ENCODE measurements at places on chromosomes 12 and 14.

DNA sequence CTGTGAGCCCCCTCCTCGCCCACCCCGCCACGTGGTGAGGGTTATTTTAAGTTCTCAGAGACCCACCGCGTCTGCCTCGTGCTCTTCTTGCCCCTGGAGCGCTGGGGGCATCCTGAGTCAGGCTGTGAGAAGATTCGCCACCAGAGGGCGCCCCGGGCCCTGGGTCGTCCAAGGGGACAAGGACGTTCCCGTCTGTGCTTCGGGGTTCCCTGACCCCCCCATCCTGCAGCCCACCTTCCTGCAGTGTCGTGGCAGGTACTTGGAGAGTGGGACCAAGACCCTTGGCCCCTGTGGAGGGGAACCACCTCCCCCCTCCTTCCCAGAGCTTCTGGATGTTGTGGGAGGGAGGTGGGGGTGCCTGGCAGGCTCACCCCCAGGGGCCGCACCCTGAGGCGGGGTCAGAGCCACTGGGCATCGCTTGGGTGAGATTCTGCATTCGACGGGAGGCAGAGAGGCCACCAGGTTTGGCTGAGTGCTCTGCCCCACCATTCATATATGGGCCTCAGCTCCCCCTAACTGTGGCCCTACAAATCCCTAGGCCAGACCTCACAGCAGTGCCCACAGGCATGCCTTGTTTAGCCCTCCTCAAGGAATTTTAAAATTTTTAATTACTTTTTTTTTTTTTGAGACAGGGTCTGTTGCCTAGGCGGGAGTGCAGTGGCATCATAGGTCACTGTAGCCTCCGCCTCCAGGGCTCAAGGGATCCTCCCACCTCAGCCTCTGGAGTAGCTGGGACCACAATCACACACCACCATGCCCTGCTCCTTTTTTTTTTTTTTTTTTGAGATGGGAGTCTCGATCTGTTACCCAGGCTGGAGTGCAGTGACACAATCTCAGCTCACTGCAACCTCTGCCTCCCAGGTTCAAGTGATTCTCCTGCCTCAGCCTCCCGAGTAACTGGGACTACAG lies 17.0 kb downstream of the RHOF start:
- no peak for DNase-seq

GRCh38 chr12:27680619-27681018 lies 15.6 kb upstream of the REP15 start:
- no peak for DNase-seq

DNA sequence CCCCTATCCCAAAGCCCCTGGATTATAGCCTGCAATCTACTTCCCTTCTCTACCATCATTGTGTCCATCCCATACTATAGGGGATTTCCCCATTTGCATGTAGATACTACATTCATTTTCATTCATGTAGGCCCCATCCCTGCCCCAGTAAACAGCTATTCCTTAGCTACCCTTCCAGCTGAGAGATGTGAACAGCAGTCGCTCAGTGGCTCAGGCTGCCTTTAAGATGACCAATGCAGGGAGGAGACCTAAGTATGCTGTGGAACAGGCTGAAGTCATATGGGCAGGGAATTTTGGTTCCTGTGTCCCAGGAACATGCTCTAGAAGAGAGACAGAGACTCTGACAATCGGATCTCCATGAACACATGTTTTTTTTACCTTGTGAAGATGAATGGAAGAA lies 481.2 kb upstream of the SYT1 start:
- DNase-seq, result no peak

DNA sequence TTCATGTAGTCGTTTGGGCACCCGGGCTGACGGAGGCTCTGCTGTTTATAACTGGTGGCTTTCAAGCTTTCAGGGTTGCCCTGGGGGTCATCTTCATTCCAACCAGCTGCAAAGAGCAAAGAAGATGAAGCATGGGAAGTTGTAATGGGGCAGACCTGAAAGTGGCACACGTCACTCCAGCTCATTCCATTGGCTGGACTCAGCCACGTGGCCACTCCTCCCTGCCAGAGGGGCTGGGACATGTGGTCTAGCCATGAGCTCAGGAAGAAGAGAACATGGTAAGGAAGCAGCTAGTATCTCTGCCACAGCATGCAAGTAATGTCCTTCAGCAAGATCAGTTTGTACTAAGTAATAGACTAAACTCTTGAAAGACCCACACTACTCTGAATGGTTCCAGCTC lies 51.7 kb upstream of the FERMT2 start:
- no peak for DNase-seq

DNA sequence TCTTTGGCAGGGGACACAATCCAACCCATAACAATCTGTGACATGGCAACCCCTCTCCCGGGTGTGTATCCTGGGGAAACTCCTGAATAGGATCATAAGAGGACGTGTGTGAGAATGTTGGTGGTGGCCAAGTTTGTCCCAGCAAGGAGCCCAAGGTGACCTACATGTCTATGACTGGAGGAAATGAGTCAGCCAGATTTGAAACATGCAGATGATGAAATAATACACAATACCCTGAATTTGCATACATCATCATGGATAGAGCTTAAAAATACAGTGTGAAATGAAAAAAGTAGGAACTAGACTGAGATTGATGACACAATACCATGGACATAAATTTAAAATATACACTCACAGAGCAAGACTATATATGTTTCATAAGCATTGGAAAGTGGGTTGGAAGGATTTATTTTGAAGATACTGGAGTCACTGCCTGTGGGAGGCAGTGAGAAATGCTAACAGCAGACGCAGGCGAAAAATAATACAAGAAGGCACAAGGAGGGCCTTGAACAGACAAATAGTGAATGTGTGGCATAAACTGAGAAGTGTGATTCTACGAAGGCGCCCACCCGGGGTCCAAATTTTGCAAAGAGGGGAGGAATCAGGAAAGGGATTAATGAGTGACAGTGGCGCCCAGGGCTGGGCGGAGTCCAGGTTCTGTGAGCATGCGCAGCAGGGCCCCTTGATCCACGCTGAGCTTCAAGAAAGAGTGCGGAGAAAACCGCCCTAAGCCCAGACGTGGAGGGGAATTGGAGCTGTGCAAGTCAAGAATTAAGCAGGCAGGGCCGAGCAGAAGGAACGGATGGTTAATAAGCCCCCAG lies 7.0 kb upstream of the MAP1LC3B2 start:
- DNase-seq, result no peak

DNA sequence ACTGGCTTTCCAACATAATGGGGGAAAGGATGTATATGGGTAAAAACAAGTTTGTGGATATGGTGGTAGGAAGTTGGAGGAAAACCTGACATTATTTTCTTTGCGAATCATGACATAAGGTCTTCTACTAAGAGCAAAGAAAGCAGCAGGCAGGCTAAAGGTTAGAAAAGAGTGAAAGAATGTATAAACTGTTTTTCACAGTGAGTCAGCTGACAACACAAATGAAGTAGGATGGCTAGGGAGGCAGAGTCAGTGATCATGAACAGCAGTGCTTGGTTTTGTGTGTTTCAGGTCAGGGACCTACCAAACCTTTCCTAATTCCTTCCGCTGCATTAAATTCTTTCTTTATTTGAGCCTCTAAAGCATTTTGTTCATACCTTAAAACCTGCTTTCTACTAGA lies 46.3 kb upstream of the CATSPERB start:
- no peak for DNase-seq

DNA sequence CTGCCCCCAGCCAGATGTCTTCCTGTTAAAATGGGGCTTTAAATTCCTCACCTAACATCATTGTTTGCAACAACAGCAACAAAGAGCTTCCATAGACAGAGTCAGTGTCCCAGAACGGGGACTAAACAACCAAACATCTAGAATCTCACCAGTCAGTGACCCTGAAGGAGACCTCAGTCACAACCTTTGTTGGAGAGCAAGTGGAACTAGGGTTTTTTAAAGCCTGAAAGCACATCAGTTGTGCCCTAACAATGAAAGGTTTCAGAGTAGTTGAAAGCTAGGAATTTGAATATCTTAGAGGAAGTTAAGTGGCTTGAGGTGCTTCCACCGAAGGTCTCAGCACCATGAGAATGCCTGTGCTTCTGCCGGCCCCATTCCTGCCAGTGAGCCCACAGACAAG lies 5.0 kb upstream of the ALDH2 start:
- DNase-seq, result no peak

- DNase-seq, result no peak
These were observed 15.0 kb downstream of the CSRP2 start for GRCh38 chr12:76863837-76864236.

GRCh38 chr12:123960029-123960735 lies 12.4 kb downstream of the CCDC92 start:
- no peak for DNase-seq

DNA sequence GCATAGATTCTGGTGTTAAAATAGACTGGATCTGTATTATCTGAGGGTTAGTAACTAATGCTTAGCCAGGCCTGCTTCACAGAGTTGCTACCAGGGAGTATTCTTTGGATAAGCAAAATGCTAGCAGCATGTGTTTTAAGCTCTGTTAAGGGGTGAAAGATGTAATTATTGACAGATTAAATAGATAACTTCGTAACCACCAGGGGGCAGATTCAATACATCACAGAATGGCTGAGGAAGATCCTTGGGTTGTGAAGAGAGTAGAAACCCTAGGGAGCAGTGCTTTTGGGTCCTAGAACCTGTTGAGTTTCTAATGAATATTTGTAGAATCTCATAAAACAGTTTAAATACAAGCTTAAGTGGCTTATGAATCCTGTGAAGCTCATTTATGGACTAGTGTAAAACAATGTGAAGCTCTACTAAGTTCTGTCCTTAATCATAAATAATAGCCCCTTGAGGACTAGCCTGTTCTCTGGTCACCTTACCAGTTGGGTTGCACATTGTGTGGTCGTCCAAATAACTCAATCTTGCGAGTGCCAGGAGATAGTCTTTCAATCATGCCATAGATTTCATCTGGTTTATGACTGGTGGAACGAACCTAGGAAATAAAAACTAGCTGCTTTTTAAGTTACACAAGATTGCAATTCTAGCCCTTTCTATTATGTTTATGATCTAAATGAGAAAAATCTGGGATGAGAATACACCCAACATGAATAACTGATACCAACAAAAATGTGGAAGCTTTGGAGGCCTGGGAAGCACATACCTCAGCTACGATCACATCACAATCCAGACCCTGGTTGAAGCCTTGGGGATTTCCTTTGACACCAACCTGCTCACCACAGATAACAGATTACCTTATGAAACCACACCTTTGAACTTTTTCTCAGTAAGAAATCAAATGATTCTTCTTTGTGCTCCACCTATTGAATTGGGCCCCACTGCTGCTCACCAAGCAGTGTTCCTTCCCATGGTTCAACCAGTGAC lies 12.3 kb downstream of the METTL3 start:
- no peak for DNase-seq

GRCh38 chr12:89768586-89769482 lies 60.2 kb upstream of the ATP2B1 start:
- DNase-seq, result no peak

DNA sequence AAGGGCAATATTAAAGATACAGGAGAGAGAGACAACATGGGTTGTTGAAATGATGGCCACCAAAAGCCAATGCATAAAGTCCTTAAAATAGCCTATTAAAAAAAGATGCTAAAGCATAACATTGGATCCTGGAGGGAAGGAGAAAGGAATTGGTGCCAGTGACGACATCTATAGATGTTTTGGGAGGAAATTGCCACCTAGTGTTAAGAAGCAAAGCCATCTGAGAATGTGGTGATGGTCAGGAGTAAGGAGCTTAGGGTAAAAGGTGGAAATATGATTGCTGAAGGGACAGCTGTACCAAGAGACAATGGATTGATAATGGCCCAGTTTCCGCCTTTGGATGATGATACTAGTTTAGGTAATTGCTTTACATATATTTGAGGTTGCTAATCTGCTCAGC lies 85.1 kb downstream of the TMEM30B start:
- no peak for DNase-seq

- DNase-seq, result no peak
These were observed 96.5 kb downstream of the LGMN start for GRCh38 chr14:92651758-92652406.

- no peak for DNase-seq
These were observed at the start of gene MYF5 for GRCh38 chr12:80716696-80717469. Gene MYF5 (plus strand): TSS chr12:80716912. CDS start chr12:80717064, 152 bp downstream.

- no peak for DNase-seq
These were observed 103.8 kb downstream of the RFLNA start for GRCh38 chr12:124398578-124399227.

DNA sequence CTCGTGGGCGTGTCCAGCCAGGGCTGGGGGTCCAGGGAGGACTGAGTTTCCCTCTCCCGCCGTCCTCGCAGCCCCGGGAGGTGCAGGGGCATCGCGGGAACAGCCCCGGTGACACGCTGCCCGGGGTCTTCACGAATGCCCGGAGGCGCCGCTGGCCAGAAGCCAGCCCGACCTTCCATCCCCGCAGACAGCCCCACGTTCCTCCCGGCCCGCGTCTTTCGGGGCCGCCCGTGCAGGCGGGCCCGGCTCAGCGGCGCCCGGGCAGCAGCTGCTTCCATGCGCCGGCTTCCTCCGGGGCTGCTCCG lies 827 bp upstream of the TEDC1 start:
- DNase-seq, result no peak

- DNase-seq, result no peak
These were observed 4.6 kb upstream of the SLC8B1 start for GRCh38 chr12:113339540-113339939.

DNA sequence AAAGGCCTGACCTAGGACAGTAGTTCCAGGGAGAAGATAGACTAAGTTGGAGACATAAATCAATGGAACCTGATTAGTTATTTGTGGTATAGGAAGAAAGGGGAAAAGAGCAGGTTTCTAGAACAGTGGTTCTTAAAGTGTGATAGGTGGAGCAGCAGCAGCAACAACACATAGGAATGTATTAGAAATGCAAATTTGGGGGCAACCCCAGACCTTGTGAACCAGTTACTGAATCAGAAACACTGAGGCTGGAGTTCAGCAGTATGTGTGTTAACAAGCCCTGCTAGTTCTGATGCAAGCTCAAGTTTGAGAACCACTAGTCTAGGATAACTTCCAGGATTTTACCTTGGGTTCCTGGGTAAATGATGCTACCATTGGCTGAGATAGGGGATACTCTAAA lies 308.7 kb downstream of the EMP1 start:
- no peak for DNase-seq

GRCh38 chr12:47709671-47710070 lies 3.8 kb upstream of the RPAP3 start:
- no peak for DNase-seq

DNA sequence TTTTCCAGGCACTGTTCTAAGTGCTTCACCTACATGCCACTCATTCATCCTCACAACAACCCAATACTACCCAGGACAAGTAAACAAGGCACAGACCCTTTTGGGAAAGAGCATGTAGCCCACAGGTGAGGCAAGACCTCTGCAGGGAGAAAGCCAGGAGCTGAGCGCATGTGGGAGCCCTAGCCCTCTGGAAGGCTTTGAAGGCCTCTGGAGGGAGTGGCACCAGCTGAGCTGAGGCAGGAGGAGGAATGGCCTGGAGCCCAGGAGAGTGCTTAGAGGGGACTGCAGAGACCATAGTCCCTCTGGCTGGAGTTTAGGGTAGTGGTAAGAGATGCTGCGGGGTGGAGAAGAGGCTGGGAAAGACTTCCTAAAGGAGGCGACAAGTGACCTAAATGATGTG lies 516.5 kb downstream of the FUT8 start:
- DNase-seq, result no peak

- DNase-seq, result no peak
These were observed 79.4 kb downstream of the METTL25 start for GRCh38 chr12:82437744-82438143.

Data from GM18507 (cell line).